ENCODE measurements at places on chromosomes 2 and 18.

DNA sequence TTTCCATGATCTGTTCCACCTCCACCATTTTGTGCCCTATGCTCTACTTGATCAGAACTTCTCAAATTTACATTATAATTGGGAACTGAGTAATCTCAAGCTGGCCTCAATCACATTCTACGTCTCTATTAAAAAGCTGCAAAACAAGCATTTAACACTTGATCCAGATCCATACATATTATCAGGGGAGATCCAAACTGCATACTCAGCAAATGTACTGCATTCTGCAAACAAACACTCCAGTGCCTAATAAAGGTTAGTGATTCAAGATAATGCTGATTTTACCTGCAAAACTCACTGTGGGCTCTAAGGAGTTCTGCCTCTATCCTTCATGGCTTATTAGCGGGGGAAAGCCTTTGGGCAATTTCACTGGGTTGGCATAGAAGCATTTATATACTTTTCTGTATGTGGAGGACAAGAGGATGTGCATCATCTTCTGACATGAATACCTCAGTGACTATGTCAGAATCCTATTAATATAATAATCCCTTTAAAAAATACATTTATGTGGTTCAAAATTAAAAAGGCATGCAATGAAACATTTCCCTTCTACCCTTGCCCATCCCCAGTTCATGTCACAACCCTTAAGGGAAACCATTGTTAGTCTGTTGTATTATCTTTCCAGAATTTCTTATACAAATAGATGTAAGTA lies 40.2 kb downstream of the GALNT14 start:
- DNase-seq = no peak

GRCh38 chr2:160194946-160195345 lies 5.1 kb downstream of the ITGB6 start:
- DNase-seq = no peak

DNA sequence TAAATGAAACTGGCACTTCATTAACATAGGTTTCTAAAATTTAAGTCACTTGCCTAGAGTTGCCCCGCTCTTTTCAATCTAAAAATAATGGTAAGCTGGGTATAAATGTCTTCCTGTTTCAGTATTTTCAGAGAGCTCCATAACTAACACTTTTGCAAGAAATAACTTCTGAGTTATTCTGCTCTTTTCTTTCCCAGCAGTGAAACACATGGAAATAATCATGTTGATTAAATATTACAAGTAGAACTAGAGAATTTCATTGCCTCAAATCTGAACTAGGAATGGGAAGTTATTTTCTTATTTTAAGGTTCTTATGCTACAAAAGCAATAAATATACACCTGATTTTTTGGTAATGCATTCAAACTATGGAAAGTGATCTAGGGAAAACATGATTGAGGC lies 257.4 kb downstream of the IKZF2 start:
- no peak for DNase-seq

DNA sequence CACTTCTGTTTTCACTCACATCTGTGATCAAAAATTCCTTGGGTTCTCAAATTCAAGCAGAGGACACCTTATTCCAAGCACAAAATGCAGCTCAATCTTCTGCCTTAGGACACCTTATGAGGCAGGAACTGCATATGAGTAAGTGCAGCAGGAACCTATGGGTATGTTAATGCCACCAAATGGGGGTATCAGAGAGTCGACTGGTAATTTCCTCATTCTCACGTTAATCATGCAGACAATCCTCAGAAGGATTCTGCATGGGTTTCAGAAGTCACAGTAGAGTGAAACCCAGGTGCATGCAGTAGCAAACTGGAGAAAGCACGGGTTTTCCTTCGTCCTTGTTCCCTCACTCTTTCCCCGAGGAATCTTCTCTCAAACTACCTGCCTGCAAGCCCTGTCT lies 452.8 kb downstream of the CBLN2 start:
- DNase-seq = no peak

GRCh38 chr2:66561645-66562303 lies 126.8 kb downstream of the MEIS1 start:
- no peak for DNase-seq

- DNase-seq = no peak
These were observed 43.0 kb downstream of the EVA1A start for GRCh38 chr2:75517547-75518230.

GRCh38 chr18:52875725-52876124 lies 535.7 kb downstream of the DCC start:
- no peak for DNase-seq

DNA sequence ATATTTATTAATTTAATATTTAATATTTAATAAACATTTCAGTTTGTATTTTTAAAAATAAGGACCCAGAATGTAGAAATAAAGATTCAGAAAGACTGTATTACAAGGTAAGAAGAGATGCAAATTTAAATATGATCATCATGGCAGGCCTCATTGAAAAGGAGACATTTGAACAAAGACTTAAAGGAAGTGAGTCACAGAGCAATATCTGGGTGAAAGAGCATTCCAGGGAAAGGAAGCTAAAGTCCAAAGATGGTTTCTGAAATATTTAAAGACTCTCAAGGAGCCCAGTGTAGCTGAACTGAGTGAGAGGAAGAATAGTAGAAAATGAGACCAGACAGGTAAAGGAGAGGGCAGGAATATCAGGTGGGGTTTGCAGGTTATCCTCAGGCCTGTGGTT lies 5.9 kb downstream of the SCYGR4 start:
- DNase-seq = no peak

- no peak for DNase-seq
These were observed 239.5 kb upstream of the KLHL29 start for GRCh38 chr2:23145460-23145859.

GRCh38 chr18:48821251-48821590 lies 129.5 kb downstream of the SMAD7 start:
- DNase-seq = no peak

DNA sequence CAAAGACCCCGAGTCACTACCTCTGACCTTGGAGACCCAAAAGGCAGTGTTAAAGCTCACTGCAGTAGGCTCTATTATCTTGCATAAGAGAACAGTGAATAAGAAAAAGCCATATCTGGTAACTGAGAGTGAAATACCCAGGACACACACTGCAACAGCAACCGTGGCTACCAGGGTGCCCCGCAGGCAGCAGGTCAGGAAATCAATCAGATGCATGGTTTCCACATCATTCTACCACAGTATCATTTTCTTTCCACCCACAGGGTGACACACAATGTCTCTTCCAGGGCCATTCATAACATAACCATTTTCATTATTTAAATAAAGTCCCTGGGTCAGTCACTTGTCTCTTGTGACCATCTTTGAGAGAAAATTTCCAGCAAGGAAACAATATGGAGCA lies 131.3 kb downstream of the CCBE1 start:
- DNase-seq = no peak

GRCh38 chr2:137369106-137369505 lies 595.2 kb upstream of the HNMT start:
- DNase-seq = no peak

DNA sequence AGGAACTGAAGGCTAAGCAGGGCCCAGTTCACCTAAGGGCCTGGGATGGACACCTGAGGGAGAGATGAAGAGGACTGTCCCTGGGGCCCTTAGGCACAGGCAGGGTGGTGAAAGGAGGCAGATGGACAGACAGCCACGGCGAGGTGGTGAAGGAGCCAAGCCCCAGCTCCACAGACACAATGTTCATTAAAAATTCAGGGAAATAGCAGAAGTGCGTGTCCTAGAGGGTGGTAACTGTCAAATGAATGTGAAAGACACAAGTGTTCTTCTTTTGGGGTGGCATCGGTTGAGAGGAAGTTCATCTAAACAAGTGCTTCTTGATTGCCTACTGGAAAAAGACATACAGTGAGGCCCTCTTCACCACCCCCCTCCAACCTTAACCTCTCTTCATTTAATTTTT lies 76.2 kb upstream of the SIX2 start:
- DNase-seq = no peak

GRCh38 chr2:235639428-235639773 lies 145.6 kb downstream of the AGAP1 start:
- no peak for DNase-seq
